ENCODE measurements at places on chromosomes 5 and 9. TPM values are rescaled to one million over a fixed set of nuclear protein-coding genes. Genes with fewer than 3 reads are reported as not detected.

DNA sequence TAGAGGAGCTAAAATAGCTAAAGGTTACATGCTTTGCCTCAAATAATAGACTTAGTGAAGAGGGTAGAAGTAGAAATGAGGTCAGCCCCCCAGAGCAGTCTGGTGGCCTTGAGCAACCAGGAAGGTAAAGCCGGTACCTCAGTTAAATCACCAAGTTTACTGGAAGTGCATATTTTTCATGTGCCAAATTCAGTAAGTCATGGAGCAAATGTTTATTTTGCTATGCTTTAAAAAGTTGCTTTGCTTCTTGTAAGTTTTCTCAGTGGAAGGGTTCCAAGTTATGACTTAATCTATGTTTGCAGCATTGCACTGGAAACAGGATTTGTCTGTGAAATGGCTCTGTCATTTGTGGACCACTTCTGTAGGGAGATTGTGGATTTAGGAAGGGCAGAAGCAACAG, 256.7 kb downstream of the ARRDC3 start:
- DNase-seq: peak; percentile 79

- DNase-seq: no peak
These were observed 423.6 kb downstream of the PRDM9 start for GRCh38 chr5:23930985-23931384.

DNA sequence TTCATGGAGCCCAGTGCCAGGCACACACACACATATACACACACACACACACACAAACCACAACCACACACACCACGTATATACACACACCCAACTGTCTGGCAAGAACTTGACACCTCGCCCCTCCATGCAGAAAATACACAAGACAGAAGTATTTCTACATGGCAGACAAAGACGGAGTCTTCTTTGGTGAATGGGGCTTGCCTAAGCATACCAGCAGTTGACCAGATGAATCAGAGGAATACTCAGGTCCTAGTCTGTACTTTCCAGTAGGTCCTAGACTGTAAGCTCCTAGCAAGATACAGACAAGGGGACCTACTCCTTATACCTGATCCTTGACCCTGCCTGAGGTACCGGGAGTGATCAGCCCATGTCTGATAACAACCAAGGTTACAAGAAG, 60.1 kb downstream of the SIL1 start:
- no peak for DNase-seq

DNA sequence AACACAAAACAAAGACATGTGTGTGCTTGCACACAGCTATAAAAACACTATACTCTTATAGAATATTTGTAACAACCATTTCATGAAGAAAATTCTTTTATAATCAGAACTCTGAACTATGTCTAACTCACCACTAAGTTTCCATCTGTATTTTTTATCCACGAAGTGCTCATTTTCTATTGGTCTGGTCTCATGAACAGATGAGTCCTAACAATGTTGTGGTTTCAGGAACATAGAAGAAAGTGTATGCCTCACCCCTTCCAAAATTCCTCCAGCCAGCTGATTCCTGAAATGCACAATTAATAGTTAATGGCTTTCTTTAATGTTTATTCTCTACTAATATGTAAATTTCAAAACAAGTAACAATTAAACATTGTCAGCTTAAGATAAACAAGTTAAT, 325.3 kb upstream of the GRAMD2B start:
- no peak for DNase-seq

GRCh38 chr9:34715639-34716215, 5.8 kb upstream of the CCL21 start:
- no peak for DNase-seq

DNA sequence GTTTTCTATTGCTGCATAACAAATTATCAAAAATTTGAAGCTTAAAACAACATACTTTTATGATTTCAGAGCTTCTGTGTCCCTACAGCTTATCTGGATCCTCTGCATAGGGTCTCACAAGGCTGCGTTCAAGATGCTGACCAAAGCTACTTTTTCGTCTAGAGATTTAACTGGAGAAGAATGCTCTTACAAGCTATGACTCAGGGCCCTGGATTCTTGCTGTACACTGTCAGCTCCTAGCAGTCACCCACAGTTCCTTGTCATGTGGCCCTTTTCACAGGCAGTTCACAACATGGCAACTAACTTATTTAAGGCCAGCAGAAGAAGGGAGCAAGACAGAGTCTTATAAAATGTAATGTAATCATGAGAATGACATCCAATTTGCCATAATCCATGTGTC, 70.8 kb upstream of the FAM174A start:
- no peak for DNase-seq

GRCh38 chr9:135480940-135481310, 1.3 kb downstream of the PPP1R26 start:
- no peak for DNase-seq

DNA sequence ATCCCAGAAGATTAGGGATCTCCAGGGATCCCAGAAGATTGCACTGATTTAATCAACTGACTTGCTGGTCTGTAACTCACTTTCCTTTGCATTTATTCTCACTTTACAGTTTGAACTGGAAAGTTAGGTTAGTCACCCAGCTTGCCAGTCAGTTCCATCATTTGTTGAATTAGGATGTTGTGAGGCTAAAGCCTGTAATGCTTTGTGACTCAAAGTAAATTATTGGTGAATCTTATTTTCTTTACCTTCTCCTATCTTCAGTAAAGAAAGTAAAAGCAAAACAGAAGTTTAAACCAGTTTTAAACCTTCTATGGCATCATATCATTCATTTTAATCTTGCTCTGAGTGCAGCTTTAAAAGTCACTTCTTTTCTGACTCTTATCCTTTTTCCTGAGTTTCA, 85.8 kb downstream of the SLC44A1 start:
- DNase-seq: peak; percentile 5

DNA sequence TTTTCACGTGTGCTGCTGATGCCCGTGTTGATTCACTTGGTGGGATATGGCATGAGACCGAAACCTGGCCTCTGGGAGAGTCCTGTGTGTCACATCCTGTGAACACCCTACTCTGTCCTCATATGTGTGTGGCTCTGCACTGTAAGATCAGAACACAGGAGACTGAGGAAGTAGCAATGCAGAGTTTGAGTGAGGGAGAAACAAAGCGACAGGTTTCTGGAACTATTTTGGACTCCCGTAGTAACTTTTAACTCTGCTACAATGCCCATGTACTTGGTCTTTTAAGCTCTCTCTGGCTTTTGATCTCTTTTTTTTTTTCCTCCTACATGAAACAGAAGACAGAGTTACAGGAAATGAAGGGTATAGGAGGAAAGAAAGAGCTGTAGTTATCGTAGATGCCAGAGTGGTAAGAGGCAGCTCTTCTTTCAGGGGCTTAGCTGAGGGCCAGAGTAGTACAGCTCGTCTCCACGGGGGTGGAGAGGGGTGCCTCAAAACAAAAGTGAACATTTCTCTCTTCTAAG, 26.6 kb downstream of the GRAMD2B start:
- DNase-seq: peak; percentile 49

DNA sequence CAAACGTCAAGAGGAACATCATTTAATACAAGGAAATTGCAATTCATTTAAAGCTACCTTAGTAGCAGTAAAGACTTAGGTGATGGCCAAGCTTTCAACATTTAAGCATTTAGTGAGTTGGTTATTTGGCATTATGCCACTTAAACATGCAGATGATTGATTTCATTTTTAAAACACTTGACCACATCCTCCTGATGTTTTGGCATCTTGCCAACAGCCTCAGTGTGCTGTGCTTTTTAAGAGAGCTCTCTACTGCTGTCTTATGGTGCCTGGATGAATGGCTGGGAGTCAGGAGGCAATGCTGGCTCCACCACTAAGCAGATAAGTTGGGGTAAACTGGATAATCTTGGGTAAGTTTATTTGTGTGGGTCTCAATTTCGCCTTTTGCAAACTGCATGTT, 364.5 kb downstream of the MAN2A1 start:
- peak; percentile 25 for DNase-seq

GRCh38 chr9:33380390-33381094, 21.8 kb downstream of the AQP7 start:
- no peak for DNase-seq

GRCh38 chr5:4081059-4081458, 485.4 kb downstream of the IRX1 start:
- no peak for DNase-seq

GRCh38 chr9:106889061-106889590, 26.2 kb downstream of the ZNF462 start:
- no peak for DNase-seq

DNA sequence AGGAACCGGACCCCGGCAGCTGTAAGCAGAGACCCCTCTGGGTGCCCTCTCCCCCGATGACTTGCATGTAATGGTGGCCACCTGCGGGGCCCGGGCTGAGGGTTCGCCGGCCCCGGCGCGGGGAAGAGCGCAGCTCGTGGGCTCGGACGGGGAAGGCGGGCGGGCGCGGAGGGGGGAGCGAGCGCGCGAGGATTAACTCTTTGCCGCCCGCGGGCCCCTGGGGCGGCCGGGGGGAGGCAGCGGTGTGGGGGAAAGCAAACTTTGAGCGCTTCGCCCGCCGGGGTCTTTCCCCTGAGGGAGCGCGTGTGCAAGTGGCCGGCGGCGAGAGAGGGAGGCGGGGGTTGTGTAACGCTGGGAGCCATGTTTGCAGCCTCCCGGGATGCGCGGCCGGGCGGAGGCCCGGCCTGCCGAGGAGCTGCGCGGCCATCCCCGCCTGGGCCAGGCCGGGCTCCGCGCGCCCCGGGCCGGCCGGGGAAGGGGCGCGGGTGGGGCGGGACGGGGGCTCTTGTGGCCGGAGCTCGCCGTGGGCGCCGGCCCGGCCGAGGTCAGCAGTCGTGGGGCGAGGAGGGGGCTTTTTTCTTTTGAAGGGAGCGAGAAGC, 547 bp downstream of the ANP32B start:
- peak; percentile 51 for DNase-seq

DNA sequence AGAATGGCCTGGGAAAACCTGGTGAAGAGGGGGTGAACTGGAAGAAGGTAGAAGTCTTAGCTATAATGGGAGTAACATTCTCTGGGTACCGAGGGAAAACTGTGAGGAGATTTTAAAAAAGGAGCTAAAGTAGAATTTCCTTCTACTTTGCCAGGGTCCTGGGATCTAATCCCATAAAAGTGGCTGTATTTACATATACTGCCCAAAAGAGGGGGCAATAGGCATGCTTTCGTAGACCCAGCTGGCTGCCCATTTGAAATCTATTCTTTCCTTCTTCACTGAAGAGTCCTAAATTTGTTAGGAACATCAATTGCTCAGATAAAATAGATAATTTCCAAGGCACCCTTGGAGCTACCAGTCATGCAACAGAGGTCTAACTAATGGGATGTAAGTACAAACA, 159.2 kb downstream of the CDC42SE2 start:
- DNase-seq: peak; percentile 46

GRCh38 chr9:89361031-89361430, 42.7 kb downstream of the SECISBP2 start:
- DNase-seq: no peak

DNA sequence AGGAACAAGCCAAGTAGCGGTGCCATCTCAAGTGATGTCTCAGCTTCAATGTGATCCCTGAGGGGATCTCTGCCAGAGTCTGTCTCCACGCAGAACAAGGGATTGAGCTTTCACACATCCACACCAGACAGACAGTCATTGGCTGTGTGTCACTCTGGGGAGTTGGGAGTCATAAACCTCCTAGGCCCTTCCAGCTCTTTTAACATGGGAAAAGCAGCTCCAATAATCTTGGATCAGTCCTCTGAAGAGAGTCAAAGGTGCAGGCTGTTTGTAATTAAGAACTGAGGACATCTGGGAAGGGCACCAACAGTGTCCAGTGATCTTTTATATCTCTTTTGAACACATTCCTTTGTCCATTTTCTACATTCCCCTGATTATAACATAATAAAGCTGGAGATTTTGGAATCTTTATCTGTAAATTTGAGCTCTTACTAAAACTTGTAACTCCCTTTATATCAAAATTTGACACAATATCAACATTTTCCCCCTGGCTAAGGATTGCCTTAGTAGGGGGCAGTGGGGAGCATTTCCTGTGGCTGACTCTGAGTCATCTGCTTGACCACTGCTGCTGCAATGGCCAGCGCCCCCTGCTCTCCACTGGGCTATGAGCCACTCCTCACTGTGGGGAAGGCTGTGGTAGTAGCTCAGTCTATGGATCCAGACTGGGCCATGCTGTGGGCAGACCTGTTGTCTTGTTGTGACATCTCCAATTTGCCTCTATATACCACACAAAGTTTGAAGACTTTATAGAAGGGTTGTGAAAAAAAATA, 284.4 kb downstream of the OSTF1 start:
- DNase-seq: no peak

DNA sequence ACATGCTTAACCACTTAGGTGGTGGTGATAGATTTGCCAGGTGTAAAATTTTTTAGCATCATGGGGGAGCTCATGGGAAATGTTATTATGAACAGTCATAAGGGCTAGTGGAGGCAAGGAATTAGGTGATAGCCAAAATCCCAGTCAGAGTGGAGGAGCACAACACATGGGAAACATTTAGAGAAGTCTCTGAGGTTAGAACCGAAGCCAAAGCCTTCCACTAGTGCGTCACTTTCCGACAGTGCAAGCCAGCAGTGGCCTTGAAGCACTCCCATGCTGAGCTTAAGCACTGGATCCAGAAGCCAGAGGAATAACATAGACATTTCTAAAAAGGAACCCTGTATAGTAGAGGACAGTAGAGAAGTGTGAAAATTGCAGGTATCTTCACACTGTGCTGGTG, 101.5 kb upstream of the SNX2 start:
- no peak for DNase-seq

DNA sequence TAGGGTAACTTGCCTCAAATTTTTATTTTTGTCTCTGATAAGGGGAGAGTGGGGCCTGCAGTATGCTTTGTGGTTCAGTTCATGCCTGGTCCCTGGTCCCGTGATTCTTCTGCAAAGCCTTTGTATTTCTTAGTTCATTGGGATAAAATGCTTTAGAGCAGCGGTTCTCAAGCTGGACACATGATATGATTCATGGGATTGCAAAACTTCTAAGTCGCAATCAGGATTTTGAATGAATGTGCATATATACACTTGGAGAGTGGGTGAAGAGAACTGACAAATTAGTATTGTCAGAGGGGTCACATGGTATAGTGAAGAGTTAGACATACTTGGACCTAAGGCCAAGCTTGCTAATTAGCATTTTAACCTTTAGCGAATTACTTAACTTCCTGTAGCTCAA, 265.4 kb upstream of the KLF9 start:
- DNase-seq: no peak

GRCh38 chr9:5510360-5510931, at the start of gene PDCD1LG2:
Gene PDCD1LG2, plus strand, starts transcription at chr9:5510531. Its CDS starts 12,016 bp downstream, at chr9:5522547.
- DNase-seq: peak; percentile 69

PCDHGA7 gene
- total RNA-seq: 1.5 TPM

MELK gene
- 52.1 TPM for total RNA-seq

SPATA31D4 gene
- total RNA-seq: not detected

NTRK2 gene
- 0.05 TPM for total RNA-seq

GPR150 gene
- 0.31 TPM for total RNA-seq

PCDHGA9 gene
- total RNA-seq: 3.9 TPM

EGFL7 gene
- total RNA-seq: 1,043 TPM

OBP2B gene
- not detected for total RNA-seq
